ENCODE measurements at places on chromosomes 7 and 10. TPM values are rescaled to one million over a fixed set of nuclear protein-coding genes. Genes with fewer than 3 reads are reported as not detected.

The CD36 gene
- total RNA-seq = 34.0 TPM

DNA sequence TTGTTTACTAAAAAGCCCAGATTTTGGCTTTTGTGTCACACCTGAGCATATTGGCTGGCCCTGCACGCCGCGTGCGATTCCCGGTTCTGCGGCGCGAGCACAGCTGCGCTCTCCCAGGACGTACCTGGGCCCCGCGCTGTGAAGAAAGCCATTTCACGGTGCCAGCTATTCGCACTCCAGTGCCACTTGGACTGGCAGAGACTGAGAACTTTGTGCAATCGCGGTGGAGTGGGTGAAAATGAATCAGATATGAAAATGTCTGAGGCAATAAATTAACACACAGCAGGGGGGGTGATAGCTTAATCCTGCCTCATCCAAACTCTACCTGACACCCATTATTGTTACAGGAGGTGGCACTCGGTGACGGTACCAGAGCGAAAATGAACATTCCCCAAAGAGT is 330.1 kb upstream of the MGMT start:
- no peak for DNase-seq

- no peak for DNase-seq
These were observed 178.8 kb downstream of the ADAM12 start for GRCh38 chr10:126209451-126209850.

The KLF14 gene
- not detected for total RNA-seq

DNA sequence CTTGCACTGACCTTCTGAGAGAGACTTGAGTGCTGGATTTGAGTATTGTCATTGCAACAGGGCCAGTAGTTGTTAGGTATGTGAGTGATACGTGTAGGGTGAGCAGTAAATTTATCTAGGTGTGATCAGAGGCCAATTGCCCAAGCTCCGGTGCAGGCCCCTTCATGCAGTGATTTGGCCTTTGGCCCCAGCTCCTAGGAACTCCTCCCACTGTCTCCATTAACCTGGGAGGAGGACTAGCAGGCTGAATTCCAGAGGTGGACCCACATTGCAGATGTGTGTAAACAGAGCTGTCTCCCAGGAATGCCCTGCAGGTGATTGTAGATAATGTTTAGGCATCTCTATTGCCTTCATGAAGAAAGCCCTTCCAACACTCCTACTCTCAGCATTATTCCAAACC is 19.5 kb downstream of the TCF7L2 start:
- no peak for DNase-seq

GRCh38 chr10:116038259-116038658 is 234.7 kb downstream of the GFRA1 start:
- no peak for DNase-seq

Measured in occipital lobe (tissue), 3 donors.